ENCODE measurements at places on chromosomes 3 and 15.
A peak's percentile ranks its signal among the peaks of the same experiment; 100 is the strongest.

DNA sequence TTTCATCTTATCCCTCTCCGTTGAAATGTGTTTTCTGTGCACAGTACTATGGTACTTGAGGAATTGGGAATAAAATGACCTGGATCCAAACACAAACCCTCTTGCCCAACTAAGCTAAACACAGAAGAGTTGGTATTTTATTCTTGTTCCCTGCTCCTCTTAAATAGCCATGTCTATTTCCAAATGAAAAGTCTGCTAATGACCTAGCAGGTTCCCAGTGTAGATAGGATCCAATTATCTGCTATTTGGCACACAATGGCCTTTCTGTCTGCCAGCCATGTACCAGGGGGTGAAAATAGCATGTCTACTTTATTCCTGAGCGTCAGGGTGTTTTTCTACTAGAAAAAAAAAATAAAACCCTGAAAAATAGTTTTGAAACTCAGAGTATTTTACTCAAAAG lies 657.0 kb upstream of the NAALADL2 start:
- no peak for DNase-seq

- no peak for DNase-seq
These were observed 63.0 kb upstream of the CFAP161 start for GRCh38 chr15:81071120-81071519.

DNA sequence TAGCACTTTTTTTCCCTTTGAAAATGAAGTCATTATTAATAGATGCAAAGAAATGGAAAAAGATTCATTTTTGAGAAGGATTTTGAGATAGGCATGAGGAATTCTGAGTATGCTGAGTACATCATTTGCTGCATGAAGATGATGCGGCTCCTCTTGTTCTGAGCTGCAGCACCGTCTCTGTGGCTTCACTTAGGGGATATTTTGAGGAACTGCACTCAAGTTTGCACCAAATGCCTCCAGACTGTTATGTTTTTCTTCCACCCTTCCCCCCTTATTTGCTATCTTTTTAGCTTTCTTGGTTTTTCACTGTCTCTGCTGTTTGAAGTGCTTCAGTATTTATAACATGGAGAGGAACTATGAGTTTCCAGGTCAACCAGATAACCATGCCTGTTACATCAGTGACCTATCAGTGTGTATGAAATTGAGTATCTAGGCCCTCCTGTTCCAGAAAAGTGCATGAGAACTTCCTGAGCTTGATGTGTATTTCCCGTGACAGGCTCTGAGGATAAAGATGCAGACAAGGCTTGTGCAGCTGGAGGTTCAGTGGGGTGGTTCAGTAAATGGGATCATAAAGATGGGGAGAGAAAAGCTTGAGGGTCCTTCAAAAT lies 128.7 kb downstream of the PDCD6IP start:
- DNase-seq: no peak

GRCh38 chr15:78351539-78351938 lies 11.4 kb downstream of the CRABP1 start:
- no peak for DNase-seq

DNA sequence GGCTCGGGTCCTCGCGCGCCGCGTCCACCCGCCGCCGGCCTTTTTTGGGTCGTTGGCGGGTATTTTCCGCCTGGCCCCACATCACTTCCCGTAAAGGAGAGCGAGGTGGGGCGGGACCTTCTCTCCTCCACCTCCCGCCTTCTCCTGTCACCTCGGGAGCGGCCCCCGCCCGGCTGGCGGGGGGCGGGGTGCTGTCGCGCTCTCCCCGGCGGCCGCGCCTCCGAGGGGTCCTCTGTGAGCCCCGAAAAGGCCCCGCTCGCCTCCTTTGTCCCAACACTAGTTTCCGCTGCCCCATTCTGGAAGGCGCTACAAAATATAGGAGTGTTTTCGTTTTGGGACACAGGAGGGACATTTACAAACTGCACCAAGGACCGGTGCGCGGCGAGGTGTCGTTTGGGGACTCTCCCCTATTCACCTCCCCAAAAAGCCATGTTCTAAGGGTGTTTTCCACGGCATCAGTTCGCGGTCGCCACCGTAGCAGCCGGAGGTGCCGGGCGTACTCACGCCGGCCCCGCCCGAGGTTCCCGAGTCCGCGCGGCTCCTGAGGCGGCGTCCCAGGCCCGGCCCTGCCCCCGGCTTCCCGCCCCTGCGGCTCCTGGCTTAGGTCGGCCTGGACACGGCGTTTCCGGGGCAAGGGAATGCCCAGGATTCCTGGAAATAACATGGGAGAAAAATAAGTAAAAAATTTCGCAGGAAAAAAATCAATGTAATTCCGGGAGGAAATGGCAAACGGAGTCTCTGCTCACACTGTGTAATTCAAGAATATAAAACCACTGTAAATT lies at the start of gene RAB27A:
RAB27A (minus strand) TSS at position 68 of the 782 bp plus-strand sequence. CDS start 54,879 bp downstream, outside the sequence.
- DNase-seq: peak; percentile 10

DNA sequence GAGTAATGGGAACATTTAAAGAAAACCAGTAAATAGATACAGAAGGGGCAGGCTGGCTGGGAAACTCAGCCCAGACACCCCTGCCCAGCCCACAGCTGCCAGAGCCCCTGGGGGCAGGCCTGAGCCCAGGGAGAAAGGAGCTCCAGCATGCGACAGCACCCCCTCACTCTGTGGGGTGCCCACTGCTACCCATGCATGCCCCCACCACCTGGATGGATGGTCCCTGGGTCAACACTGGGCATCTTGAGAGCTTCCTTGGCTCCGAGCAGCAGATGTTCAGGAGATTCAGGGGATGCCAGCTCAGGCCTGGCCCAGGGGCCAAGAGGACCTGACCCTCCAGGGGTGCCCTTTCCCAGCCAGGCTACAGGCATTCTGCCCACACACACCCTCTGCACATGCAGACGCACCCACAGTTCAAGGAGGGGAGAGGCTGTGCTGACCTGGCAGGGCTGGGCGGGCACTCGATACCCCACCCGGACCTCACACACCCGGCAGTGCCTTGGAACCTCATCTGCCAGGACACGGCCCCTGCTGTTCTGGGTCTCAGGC lies 31.5 kb downstream of the PTH1R start:
- DNase-seq: no peak

DNA sequence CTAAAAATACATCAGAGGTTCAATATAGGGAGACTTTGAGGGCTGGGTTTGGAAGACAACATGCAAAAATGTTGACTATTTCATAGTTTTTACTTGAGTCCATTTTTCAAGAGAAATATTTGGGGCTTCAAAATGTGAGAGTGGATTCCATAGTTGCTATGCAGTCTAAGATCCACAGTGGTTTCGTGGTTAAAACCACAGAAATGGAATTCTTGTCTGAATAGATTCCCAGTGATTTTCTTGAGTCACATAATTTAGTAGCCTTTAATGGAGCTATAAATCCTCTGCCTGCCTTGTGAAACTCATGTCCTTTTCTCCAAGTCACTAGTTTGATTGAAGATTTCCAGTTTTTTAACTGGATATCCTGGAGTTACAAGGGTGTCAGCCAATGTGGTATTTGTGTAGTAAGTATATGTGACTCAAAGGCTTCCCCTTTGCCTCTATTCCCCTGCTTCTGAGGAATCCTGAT lies 94.7 kb upstream of the RBMS3 start:
- DNase-seq: no peak

All from SHP77 treated with DMSO at 0.1 percent for 48 hours (cell line).